ENCODE measurements at places on chromosomes 6 and 20. TPM values are rescaled to one million over a fixed set of nuclear protein-coding genes. Genes with fewer than 3 reads are reported as not detected.

The SLA2 gene
- not detected for total RNA-seq

The TGM3 gene
- 46.0 TPM for total RNA-seq

The BEND6 gene
- not detected for total RNA-seq

The SLC17A2 gene
- total RNA-seq, result not detected

The SIM1 gene
- 0.51 TPM for total RNA-seq

The LHFPL5 gene
- not detected for total RNA-seq
